ENCODE measurements at places on chromosomes 2 and 18.

- no peak for DNase-seq
Measured at GRCh38 chr2:175049661-175050060, 44.5 kb upstream of the CHN1 start.

- DNase-seq = no peak
Measured at GRCh38 chr2:136448432-136448831, 316.9 kb upstream of the THSD7B start.

GRCh38 chr18:55185391-55185790 is 226.1 kb upstream of the CCDC68 start:
- no peak for DNase-seq

DNA sequence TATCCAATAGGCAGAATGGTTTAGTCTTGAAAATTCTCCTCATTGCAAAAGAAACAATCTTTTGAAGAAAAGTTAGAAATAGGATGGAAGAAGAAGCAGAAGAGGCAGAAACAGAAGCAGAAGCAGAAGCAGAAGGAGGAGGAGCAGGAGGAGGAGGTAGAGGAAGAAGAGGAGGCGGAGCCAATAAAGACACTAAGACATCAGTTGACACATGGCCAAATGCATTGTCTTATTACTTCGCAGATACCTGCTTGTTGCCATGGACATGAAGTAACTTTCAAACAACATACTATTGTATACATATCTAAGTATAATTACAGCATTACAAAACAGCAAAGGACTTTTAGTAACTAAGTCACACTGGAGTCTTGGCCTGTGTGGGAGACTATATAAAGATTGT is 606.3 kb downstream of the METTL4 start:
- DNase-seq = no peak

GRCh38 chr2:162828545-162828944 is 10.0 kb downstream of the KCNH7 start:
- no peak for DNase-seq

- no peak for DNase-seq
Measured at GRCh38 chr2:122100756-122101155, 345.3 kb downstream of the TSN start.

DNA sequence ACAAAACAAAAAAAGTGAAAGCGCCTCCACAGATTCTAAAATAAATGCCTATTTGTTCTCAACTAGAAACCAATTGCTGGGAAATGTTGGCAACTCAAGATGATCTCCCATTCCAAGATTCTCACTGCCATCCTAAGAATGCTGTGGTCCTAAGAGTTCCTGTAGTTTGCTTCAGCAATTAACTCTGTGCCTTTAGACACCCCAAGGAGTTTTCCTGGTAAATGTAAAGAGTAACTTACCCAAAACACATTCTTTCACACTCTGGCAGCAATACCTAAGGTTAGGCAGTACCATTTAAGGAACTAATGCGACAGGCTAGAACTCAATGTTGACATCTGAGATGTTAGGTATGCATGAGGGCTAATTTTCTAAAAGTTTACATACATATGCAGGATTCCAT is 58.8 kb upstream of the TANK start:
- no peak for DNase-seq

DNA sequence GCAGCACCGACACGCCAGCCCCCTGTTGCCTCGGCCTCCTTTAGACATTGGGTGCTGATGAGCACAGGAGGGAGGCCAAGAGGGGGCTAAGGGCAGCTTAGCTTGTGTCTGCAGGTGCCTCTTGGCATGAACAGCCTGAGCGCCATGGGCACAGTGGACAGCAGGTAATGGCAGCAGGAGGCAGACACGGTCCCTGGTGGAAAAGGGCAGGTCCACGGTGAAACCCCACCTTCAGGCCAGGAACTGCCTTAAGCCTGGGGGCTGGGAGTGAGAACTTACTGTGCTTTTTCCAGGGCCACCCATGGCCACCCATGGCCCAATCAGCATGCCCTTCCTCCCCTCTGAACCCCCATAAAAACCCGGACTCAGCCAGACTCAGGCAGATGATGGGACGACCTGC is 633.4 kb upstream of the TMEFF2 start:
- DNase-seq = no peak

DNA sequence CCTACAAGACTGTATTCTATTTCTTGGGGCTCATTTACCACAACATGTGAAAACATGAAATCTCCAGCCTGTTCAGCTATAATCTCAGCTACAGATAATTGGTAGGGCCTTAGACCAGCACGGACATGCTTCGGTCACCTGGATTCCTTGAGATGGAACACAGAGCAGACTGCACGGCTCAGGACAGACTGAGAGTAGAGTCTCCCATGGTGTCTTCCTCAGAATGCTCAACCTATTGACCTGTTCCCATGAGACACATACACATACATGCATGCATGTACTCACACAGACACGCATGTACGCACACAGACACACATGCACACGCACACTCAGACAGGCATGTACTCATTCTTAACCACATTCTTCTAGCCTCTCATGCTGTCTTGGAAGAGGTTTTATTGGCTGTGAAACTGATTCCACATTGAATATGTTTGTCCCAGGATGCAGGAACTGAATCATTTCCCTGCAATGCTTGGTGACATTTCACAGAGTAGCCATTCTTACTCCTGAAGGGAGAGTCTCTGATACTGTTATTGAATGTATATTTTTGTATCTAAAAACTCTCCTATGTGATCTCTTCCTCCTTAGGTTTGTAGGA is 23.5 kb upstream of the BZW1 start:
- DNase-seq = peak; percentile 46

- no peak for DNase-seq
Measured at GRCh38 chr18:14922965-14923565, 175.1 kb downstream of the ANKRD30B start.

DNA sequence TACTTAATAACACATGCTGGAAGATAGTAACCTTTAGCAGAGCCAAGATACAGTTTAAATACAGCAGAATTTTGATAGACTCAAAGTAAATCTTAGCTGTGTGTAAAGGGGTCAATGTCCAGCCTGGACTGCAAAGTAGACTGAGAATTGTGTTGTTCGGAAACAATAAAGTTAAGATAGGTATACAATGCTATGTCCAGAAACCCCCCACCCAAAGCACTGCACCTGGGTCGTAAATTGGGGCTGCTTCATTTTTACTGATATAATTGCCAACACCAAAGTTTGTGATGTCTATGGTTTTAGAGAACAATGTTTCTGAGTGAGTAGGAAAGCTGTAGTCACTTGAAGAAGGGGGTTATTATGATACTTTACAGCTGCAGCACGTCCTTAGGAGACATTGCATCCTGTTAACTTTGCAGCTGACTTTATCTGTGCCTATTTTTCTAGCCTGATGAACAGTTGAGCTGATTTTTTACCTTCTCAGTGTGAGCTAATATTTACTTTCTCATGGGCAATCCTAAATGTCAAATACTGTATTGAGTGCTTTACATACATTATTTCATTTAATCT is 4.3 kb upstream of the NCOA1 start:
- DNase-seq = no peak

GRCh38 chr2:199144546-199144945 is 313.2 kb downstream of the SATB2 start:
- no peak for DNase-seq

GRCh38 chr2:223970343-223971128 is 13.3 kb downstream of the MRPL44 start:
- no peak for DNase-seq

DNA sequence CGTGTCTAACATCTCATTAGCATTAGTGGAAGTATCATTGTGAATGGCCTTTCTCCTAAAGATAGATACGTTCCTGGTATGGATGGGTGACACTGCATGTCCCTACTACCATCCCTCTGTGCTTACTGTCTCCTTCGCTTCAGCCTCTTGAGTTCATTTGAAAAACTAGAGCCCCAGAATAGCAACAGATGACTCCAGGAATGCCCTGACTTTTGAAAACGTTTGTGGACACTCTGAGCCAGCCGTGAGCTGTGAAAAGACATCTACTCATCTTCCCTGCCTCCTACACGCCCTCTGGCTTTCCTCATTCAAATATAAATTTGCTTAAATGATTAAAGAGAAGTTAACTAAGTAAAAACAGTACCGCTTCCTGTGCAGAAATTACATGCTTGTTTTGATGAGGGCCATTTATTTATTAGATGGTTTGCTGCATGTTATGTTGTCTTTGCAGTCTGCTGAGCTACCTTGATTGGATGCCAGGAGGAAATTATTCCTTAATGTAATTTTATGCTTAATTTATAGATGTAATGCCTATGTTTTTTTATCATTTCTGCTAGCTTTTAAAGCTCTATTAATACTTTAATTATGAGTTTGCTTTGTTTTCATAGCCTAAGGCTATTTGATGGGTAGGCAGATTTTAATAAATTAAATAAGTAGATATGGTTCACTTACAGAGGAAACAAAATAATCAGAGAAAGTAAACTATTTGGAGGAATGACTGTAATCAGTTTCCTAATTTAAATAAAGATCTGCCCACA is 32.1 kb upstream of the MYO3B start:
- no peak for DNase-seq

GRCh38 chr2:173858291-173858731 is 106.9 kb downstream of the SP3 start:
- no peak for DNase-seq

DNA sequence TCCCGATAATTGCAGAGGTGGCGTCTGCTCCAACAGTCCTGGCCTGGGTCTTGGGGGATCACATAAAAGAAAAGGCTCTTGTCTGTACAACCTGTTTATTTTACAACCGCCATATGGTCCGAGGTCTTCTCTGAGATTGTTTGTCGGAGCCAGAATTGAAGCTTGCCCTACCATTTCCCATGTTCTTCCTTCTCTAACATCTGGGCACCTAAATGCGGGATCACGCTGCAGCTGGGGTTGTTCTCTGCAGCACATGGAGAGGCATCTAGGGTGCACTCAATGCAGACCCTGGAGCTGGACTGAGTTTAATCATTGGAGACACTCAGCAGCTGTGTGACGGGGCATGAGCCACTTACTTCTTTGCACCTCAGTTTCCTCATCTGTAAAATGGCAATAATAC is 107.7 kb downstream of the ACKR3 start:
- no peak for DNase-seq

GRCh38 chr18:13276530-13277520 is 58.3 kb downstream of the LDLRAD4 start:
- no peak for DNase-seq

DNA sequence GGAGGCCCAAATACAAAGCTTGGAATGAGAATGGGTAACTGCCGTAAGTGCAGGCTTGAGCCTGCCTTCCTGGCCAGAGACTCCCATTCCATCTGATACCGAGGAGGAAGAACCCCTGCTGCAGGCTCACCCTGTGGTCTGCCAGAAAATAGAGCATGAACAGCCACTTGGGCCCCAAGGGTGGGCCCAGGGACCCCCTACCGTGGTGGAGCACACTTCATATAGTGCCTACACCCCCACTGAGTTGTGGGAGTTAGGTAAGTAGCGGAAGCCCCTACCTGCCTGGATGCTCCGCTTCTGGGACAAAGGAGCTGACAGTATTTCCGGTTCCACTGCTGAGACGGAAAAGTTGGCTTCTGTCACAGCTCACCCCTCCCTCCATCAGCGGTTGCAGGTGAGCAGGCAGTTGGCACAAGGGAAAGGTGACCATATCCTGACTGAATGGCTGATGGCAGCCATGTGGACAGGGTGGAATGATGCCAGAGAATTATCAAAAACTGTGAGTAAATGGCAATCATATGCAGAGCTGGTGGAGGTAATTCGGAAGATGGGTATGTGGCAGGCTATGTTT is 11.5 kb upstream of the C2orf42 start:
- DNase-seq = no peak

DNA sequence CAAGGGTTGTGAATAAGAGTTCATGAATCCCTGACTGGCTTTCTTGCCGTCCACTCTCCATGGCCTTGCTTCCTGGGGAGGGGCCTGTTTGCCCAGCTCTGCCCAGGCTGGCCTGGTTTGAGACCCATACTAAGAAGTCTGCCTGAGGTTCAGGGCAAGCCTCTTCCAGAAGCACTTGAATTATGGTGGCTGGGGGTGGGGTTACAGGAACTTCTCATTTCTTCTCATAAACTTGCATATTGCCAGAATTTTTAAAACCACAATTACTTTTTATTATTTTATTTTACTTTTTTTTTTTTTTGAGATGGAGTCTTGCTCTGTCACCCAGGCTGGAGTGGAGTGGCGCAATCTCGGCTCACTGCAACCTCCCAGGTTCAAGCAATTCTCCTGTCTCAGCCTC is 42.0 kb downstream of the GORASP2 start:
- no peak for DNase-seq

DNA sequence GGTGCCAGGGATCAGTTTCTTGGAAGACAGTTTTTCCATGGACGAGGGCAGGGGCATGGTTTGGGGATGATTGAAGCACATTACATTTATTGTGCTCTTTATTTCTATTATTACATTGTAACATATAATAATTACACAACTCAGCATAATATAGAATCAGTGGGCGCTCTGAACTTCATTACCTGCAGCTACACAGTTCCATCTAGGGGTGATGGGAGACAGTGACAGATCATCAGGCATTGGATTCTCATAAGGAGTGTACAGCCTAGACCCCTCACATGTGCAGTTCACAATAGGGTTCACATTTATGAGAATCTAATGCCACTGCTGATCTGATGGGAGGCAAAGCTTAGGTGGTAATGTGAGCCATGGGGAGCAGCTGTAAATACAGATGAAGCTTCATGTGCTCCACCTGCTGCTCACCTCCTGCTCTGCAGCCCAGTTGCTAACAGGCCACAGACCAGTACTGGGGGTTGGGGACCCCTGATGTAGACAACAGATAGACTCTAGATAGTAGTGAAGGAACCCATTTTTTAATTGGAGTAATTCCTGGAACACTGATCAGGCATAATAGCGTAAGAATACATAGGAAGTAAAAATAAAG is 41.5 kb upstream of the MC4R start:
- no peak for DNase-seq

DNA sequence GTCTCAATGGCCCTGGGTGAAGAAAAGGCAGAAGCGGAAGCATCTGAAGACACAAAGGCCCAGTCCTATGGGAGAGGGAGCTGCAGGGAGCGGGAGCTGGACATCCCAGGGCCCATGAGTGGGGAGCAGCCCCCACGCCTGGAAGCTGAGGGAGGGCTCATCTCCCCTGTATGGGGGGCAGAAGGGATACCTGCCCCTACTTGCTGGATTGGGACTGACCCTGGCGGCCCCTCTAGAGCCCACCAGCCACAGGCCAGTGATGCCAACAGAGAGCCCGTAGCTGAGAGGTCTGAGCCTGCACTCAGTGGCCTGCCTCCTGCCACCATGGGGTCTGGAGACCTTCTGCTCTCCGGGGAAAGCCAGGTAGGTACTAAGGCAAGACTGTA is 13.2 kb downstream of the CEP68 start:
- DNase-seq = no peak

DNA sequence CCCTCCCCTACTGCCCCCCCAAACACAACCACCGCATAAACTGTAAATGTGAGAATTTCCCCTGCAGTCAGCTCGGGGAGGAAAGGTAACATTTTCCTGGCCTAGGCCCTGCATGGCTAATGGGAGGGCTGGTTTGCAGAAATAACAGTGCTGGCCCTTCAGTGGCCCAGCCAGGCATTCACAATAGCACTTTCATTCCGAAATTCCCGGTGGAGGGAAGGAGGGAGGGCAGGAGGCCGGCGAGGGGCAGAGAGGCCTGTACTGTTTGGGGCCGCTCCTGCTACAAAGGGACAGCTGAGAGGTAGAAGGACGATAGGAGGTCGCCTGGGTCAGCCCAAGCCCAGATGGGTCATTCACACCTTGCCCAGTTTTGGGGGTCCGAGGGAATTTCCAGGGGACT is 11.3 kb downstream of the CYP26B1 start:
- DNase-seq = no peak

GRCh38 chr2:71683070-71683469 is 229.7 kb downstream of the DYSF start:
- no peak for DNase-seq
